ENCODE measurements at places on chromosomes 1 and 21. TPM values are rescaled to one million over a fixed set of nuclear protein-coding genes. Genes with fewer than 3 reads are reported as not detected.

GRCh38 chr1:222911866-222912265 lies 97.0 kb downstream of the DISP1 start:
- no peak for DNase-seq

- peak; percentile 57 for DNase-seq
These were observed 931 bp upstream of the MXRA8 start for GRCh38 chr1:1359308-1359663.

- no peak for DNase-seq
These were observed 34.1 kb downstream of the TP53BP2 start for GRCh38 chr1:223811634-223812101.

AADACL3 gene
- not detected for total RNA-seq

DNA sequence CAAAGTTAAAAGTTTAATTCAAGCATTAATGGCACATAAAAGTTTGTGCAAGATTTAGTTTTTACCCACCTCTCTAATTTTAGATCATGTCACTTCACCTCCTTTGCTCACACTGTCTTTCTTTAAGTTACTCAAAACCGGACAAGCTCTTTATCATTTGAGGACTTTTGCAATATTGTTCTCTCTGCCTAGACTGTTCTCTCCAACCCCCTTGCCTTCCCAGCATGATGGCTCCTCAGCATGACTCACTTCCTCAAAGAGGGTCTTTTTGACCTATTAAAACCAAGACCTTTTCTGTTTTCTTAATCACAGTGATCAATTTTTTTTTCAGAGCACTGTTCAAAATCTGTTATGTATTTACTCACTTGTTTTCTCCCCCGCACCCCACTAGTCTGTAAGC lies 61.3 kb downstream of the XKR8 start:
- no peak for DNase-seq

DNA sequence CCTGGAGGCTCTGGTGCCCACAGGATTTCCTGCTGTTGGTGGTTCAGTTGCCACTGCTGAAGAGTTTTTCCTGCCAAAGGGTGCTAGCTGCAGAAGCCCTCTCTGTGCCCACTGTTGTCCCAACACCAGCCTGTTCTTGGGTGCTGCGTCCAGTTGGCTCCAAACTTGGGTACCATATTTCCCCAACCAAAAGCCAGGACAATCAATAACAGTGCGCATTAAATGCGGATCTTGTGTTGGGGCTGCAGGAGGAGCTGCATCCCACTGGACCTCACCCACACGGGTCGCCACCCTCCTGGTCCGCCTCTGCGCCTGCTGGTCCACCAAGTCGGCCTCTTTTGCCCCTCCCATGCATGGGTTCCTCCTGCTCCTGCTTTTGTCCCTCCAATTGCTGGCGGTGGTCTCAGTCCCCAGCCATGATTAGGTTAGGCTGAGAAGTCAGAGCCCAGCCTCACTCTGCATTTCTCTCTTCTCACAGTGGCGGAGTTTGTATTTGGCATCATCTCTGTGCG lies 9.8 kb downstream of the ABCG1 start:
- no peak for DNase-seq

DNA sequence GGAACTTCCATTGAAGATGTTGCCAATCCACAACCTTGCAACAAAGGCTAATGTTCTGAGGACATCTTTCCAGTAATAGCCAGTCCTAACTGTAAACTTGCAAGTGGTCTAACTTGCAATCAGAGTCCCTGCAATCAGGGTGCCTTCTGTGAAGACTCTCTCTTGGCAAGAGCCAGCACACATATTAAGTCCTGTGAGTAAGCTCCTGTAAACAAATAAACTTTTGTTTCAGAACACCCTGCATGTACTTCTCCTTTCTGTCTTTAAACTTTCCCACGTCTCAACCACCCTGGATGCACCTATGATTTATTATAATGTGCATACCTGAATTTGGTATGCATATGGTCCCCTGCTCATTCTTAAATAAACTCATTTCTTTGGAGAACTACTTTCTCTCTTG lies 9.1 kb downstream of the GBP7 start:
- no peak for DNase-seq

- peak; percentile 64 for DNase-seq
These were observed 27.2 kb upstream of the MAN1A2 start for GRCh38 chr1:117339866-117340700.

SNIP1 gene
- 74.8 TPM for total RNA-seq

FCRL1 gene
- total RNA-seq, result 2.6 TPM

DNA sequence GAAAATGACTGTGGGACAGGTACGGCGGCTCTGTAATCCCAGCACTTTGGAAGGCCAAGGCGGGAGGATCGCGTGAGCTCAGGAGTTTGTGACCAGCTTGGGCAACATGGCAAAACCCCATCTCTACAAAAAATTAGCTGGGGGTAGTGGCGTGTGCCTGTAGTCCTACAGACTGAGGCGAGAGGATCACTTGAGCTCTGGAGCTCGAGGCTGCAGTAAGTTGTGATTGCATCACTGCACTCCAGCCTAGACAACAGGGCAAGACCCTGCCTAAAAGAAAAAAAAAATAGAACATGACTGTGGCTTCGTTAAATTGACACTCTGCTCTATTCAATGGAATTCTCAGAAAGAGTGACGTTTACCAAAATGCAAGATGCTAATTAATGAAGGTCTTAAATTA lies 3.9 kb upstream of the DBT start:
- DNase-seq, result no peak

GRCh38 chr1:6588128-6588892 lies 8.5 kb downstream of the ZBTB48 start:
- no peak for DNase-seq
